ENCODE measurements at places on chromosomes 13 and 19.

DNA sequence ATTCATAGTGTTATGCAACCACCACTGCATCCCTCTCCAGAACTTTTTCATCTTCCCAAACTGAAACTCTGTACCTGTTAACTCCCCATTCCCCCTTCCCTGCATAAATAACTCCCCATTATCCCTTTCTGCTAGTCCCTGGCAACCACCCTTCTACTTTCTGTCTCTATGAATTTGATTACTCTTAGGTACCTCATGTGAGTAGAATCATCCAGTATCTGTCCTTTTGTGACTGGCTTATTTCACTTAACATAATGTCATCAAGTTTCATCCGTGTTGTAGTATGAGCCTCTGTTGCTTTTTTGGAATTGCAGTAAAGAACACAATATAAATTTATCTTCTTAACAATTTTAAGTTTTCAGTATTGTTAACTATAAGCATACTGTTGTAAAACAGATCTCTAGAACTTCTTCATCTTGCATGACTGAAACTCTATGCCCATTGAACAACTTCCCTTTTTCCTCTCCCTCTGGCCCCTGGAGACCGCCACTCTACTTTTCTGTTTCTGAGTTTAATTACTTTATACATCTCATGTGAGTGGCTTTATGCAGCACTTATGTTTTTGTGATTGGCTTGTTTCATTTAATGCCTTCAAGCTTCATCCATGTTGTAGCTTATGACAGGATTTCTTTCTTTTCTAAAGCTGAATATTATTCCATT is 87.3 kb upstream of the ABCC4 start:
- no peak for DNase-seq

DNA sequence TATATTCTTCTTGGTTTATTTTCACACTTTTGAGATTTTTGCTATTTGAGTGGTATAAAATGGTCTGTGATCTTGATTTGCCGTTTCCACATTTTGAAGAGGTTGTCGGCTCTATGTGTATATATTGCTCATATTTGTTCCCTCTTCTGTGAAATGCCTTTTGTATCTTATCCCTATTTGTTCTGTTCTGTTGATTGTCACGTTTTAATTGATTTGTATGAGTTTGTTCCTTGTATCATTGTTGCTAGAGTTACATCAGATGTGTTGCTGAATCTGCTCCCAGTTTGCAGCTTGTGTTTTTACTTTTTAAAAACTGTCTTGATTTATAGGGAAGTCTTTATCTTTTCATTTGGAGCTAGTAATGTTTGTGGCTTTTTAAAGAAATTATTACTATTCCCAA is 17.1 kb downstream of the USPL1 start:
- no peak for DNase-seq

DNA sequence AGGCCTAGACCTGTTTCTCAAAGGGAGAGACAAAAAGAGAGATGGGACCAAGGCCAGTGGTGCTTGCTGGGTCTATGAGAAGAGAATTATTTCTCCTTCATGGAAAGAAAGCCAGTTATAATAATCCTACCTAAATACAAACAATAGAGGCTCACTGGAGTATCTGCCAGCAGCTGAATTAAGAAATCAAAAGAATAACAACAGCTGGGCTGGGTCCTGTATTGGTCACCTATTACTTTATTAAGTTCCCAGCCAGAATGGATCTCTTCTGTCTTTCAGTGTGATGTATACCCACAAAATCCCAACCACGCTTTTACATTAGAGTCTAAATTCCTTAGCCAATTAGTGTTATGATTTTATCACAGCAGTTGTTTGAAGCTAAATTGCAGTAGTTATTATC is 297.8 kb upstream of the DACH1 start:
- no peak for DNase-seq

DNA sequence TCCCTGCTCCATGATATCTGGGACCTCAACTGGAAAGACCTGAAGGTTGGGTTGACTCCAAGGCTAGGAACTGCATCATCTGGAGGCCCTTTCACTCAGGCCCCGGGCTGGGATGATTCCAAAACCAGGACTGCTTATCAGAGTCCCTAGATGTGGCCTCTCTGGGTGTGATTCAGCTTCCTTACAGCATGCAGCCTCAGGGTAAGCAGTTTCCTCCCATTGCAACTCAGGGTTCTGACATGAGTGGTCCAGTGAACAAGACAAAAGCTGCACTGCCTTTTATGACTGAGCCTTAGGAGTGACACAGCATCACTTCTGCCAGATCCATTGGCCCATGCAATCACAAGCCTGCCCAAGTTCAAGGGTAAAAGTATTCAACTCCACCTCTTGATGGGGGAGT is 502.8 kb downstream of the COG6 start:
- DNase-seq, result no peak

DNA sequence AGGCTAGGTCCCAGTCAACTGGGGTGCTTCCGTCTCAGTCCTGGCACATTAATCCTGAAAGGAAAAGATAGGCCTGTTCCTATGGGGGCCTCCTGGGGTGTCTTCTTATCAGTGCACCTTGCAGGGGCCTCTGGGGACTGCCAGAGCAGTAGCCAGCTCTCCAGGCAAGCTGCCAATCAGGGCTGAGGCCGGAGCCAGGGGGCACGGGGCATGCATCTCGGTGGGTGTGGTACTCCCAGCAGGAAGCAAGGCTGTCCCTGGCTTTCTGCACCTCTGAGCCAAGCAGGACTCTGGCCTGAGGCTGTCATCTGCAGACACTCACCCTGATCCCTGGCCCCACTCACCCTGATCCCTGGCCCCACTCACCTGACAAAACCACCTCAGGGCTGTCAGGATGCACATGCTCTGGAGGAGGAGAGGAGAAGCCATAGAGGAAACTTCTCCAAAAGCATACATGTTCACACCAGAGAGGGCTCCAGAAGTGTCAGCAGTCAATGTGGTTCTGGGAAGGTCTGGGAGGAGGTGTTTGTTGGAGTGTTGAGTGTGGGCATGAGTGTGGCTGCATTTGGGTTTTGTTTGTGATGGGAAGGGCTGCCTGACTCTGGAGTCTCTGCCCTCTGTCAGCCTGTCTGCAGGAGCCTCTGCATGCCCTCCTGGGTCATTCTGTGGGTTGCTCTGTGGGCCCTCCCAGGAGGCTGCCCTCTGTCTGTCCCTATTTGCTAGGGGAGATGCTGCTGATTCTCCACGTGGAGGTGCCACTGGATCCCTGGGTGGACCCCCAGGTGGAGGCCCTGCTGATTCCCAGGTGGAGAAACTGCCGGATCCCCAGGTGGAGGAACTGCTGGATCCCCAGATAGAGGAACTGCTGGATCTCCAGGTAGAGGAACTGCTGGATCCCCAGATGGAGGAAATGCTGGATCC is 22.7 kb upstream of the KCTD15 start:
- no peak for DNase-seq

DNA sequence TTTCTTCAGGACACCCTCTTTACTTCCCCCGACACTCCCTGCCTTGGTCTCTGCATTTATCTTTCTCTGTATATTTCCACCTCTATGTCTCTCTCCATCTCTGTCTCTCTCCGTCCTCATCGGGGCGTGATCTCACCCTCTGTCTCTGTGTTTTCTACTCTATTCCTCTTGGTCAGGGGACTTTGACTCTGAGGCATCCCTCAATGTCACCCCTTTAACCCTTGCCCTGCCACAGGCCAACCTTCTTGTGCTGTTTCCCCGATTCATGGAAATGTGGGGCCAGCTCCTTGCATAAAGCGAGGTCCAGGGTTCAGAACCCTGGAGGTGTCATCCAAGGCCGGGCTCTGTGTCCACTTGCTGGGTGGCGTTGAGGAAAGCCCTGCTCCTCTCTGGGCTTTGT is 46.8 kb downstream of the COLGALT1 start:
- DNase-seq, result no peak

- no peak for DNase-seq
Observed at GRCh38 chr19:49874503-49875157, 2.5 kb downstream of the AKT1S1 start.

GRCh38 chr13:109606520-109606919 is 179.9 kb downstream of the IRS2 start:
- DNase-seq, result no peak

GRCh38 chr13:80436571-80437169 is 95.7 kb upstream of the SPRY2 start:
- no peak for DNase-seq

DNA sequence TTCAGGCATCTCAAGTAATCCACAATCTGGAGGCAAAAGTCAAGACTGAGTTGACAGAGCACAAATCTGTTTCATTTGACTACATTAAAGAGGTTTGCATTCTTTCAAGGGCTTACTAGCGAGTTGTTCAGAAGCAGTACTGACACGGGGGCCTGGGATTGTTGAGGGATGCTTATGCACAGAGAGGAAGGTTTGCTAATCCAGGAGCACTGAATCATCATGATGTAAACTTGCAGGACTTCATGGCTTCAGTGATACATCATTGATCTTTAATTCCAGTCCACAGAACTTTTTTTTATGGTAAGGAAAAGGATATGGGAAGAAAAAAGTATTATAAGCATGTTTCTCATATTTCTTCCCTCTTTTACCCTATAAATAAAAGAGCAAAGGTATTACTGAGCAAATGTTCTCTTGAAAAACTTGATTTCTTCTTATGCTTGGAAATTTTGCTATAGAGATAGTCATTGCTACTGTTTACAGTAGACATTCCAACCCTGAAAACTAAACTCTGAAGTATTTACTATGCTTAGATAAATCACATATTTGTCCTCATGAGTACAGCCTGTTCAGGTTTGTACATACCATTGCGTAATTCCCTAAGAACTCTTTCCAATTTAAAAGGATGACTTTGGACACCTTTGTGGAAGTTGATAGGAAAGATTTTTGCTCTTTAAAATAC is 65.8 kb upstream of the KPNA3 start:
- DNase-seq, result no peak

DNA sequence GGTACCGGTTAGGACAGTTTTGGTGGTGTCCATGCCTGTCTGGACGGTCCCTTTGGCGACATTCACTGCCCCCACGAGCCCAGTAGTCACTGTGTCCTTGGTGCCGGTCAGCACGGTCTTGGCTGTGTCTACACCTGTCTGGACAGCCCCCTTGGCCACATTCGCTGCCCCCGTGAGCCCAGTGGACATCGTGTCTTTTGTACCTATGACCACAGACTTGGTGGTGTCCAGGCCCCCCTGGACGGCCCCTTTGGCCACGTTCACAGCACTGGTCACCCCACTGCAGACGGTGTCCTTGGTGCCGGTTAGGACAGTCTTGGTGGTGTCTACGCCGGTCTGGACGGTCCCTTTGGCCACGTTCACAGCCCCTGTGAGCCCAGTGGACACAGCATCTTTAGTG is 6.2 kb downstream of the PLIN4 start:
- no peak for DNase-seq

GRCh38 chr19:54470991-54471782 is 1.9 kb downstream of the CDC42EP5 start:
- no peak for DNase-seq

GRCh38 chr13:75071395-75071794 is 410.6 kb downstream of the TBC1D4 start:
- no peak for DNase-seq

GRCh38 chr19:19661141-19661674 is 2.3 kb downstream of the ATP13A1 start:
- no peak for DNase-seq

DNA sequence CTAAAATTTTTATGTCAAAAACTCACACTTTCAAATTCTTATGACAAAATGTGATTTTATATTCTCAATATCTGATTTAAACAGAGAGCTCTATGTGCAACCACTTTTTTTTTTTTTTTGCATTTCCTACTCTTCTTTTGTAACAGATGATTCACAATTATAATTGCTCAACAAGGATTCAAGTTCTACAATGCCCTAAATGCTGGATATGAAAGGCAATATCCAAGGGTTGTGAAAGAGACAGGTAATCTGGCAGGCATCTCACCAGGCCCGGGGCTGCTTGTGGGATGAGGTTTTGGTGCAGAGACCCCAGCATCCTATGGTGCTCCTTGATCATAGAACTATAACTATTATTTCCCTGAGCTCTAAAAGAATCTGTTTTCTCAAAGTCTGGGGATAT is 363.6 kb upstream of the NBEA start:
- no peak for DNase-seq
